ENCODE measurements at places on chromosomes 3 and 15.

GRCh38 chr3:111720681-111721380 lies 125.7 kb upstream of the ZBED2 start:
- no peak for DNase-seq

- no peak for DNase-seq
Observed at GRCh38 chr3:112126511-112126911, 6.5 kb downstream of the GCSAM start.

GRCh38 chr15:41772720-41773331 lies 1.5 kb upstream of the MAPKBP1 start:
- peak; percentile 63 for DNase-seq

DNA sequence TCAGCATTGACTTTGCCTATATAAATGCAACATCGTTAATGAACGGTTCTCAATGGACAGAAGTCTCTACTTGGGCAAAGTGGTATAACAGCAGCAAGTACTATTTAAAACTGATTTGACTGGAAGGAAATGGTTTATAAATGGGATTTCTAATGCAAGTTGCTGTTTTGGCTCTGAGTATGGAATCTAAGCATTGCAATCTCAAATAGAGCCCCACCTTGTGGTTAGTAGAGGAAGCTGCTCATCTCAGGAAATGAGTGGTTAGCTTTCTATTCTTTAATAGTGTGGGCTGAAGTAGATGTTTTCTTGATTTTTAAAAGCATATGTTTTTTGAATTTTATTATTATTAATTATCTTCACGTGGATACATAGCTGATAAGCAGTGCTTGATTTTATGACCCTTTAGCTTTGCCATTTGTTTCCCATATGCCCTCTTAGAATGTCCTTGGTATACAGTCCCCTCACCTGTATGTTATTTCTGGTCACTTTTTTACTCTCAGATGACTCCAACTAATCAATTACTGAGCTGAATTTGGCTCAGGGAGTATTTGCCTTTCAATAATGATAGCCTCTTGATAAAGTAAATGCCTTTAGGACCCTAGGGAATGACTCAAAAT lies 67.1 kb downstream of the OXSM start:
- DNase-seq, result peak; percentile 15

DNA sequence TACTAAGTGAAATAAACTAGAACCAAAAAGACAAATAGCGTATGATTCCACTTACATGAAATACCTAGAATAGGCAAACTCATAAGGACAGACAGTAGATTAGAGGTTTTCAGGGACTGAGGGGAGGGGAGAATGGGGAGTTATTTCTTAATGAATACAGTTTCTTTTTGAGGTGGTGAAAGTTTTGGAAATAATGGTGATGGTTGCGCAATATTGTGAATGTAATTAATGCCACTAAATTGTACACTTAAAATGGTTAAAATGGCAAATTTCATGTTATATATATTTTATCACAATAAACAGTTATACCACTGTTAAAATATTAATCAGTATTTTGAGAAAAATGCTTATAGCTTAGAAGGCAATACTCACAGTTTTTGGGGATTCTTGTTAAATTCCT lies 11.0 kb downstream of the UBE2E1 start:
- no peak for DNase-seq

- DNase-seq, result no peak
Observed at GRCh38 chr3:142224482-142225072, 808 bp downstream of the GK5 start.

GRCh38 chr3:124775877-124776276 lies 45.6 kb downstream of the UMPS start:
- no peak for DNase-seq

- DNase-seq, result no peak
Observed at GRCh38 chr3:37956723-37957538, 33.7 kb upstream of the VILL start.

DNA sequence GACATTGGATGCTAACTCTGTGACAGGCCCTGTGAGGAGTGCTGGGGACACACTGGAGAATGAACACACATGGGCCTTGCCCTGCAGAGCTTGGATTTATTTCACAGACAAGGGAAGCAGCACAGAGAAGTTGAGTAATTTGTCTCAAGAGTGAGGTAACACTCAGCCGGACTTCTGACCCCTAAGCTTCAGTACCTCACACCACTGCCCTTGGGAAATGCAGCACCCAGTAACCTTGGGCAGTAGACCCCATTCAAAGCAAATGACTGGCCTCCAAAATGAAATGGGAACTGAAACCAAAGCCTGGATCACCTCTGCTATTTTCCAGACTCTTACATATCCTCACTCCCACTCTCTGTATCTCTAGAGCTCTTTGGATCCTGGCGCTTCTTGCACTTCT lies 37.3 kb downstream of the RFT1 start:
- DNase-seq, result no peak

DNA sequence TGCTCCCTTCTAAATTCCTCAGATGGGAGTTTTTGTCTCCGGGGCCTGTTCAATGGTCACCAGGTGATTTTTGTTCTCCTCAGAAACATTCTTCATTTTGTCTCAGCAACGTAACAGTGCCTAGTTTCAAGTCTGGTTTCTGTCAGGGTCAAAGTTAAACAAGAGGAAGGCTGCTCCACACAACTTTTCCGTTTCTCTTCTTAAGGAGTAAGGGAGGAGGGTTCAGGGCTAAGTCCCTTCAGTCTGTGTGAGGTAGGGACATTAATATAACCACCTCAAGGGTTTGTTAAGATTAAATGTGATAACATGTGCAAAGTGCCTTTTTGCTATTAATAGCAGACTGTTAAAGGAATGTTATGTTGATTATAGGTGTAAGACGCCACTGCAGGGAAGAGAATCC lies 41.8 kb downstream of the HOMER2 start:
- DNase-seq, result no peak

GRCh38 chr15:59904450-59905135 lies 99.5 kb upstream of the FOXB1 start:
- DNase-seq, result no peak

GRCh38 chr3:56055546-56055945 lies 412.7 kb downstream of the ERC2 start:
- DNase-seq, result no peak

- DNase-seq, result no peak
Observed at GRCh38 chr3:194952841-194953241, 267.2 kb downstream of the FAM43A start.

- no peak for DNase-seq
Observed at GRCh38 chr3:171000281-171000680, 26.2 kb downstream of the SLC2A2 start.

DNA sequence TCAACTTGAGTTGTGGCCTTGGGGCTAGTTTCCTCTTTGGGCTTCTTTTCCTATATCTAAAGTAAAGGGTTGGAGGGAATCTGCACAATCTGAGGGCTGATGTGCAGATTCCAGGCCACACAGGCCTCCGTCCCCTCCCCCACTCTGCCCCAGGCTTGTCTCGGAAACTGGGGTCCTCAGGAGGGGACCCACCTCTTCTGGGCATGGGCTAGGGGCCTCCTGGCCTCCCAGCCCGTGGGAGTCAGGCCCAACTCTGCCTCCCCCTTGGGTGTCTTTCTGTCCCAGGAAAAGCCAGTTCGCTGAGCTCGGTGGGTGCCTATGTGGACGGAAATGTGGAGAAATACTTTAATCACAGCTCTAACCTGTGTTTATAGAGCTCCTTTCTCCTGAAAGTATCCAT lies 4.8 kb downstream of the SMAD6 start:
- no peak for DNase-seq

DNA sequence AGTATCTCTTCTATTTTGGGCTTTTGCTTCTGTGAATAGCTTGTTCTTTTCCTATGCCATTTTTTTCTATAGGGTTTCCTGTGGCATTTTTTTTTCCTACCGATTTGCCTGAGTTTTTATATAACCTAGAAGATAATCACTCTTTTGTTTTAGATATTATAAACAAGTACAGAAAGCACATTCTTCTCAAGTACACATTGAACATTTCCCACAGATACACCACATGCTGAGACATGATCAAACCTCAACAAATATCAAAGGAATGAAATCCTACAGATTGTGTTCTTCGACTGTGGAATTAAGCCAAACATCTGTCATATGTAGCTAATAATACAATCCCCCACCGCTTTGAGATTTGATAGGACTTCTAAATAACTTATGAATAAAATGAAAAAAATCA lies 9.1 kb upstream of the FEM1B start:
- no peak for DNase-seq

DNA sequence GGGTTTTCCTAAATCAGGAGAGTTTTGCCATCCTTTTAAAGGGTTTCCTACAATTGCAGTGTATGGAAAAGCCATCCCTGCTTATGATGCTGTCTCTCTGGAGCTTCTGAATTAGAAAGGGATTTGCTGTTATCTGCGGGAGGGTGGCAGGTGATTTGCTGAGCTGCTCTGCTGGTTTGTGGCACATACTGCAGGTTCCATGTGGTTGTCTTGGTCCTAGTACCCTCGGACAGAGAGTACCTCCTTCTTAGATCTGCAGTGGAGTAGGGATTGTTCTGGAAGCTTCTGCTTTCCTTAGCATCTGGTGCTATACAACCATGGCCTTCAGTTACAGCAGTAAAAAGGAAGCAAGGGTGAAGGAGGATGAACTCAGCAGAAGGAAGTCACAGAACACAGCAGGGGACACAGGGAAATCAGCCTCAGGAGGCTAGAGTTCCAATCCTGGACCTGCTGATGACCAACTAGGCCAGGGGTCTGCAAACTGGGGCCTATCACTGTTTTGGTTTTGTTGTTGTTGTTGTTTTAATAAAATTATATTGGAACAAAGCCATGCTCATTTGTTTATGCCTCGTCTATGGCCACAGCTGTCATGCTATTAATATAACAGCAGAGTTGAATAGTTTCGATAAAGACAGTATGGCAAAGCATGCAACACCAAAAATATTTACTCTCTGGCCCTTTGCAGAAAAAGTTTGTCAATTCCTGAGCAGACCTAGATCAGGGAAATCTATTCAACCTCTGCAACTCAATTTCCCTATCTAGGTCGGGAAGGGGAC lies 39.5 kb downstream of the STARD5 start:
- no peak for DNase-seq

- DNase-seq, result no peak
Observed at GRCh38 chr15:63231706-63232105, 42.3 kb downstream of the RAB8B start.

GRCh38 chr3:21562243-21562642 lies 188.8 kb downstream of the ZNF385D start:
- DNase-seq, result no peak

DNA sequence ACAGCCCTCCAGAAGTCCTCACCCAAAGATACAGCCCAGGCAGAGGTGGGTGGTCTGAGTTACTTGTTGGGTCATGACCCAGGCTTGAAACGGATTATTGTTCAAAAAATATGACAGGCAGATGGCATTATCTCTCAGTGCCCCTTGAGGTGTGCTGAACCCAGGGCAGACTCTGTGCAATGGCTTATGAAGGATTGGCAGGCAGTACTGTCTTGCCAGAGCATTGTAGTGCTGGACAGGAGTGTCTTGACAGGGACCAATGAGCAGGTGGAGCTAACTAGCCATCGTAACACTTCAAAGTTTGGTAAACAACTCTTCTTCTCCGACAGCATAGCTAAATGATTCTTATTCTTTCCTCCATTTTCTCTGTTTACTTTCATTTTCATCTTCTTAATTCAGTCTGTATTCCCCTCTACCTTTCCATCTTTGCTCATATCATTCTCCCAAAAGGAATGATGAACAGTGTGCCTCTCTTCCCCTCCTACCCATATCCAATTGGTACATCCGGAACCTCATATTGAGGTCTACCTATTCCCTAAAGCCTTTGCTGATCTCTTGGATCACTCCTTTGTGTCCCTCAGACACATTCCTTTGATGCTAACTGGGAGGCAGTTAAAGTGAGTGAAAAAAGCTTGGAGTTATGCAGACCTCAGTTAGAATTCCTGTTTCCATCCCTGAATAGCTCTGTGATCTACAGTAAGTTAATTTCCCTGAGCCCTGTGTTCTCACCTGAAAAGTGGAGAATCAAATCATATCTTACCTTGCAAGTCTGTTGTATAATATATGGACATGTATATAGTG lies 2.6 kb upstream of the IL20RB start:
- no peak for DNase-seq

- peak; percentile 34 for DNase-seq
Observed at GRCh38 chr3:10738688-10739372, 77.2 kb upstream of the SLC6A11 start.

DNA sequence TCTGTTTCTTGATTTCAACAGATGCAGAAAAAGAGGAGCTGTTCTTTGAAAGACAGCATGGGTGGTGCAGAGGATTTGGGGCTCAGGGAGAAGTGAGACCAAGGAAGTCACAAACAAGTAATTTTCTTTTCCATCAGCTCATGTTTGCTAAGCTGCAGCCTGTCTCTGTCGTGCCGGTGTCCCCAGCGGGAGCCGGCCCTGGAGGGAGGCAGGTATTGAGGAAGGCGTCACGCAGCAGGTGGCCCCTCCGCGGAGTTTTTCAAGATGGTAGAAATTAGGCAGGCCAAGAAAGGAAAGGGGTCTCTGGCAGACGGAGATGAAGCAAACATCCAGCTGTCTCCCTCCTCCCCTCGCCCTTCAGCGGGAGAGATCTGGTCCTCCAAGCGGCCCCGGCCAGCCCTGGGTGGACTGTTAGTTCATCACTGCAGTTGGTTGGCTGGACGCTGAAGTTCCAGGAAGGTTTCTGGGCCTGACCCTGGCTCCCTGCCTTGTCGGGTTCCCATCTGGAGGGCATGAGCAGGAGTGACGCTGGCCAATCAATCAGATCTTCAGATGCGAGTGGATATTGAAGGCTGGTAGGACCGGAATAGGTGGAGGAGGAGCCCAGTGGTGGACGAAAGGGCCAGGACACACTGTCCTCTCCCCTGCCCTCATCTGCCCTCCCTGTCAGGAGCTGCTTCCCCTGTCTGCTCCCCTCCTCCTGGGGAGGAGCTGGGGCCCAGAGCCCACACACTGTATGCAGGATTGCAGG lies 27.7 kb upstream of the MUC4 start:
- no peak for DNase-seq

- no peak for DNase-seq
Observed at GRCh38 chr3:18097989-18098388, 327.1 kb downstream of the SATB1 start.

DNA sequence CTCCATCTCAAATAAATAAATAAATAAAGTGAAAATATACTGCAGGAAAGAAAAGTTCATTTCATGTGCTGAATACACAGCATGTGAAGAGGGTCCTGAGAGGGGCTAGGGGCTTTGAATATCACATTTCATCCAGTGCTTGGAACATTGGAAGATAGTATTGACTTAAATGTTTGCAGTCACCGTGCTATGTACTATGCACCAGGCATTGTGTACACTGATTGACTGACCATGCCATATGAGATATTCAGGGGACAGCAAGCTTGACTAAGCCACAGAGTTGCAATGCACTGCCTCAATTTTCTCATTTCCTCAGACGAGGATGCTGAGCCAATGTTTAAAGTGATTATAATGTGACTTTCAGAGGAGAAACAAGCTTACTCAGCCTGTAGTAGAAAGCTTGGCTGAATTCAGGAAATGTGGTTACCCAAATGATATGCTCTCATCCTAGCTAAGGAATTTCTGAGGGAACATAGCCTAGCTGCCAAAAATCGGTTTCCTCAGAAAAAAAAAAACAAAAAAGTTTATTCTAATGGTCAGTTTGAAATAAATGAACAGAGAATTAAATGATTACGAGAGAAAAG lies 557.9 kb downstream of the FGF12 start:
- no peak for DNase-seq

GRCh38 chr15:39657181-39657580 lies 76.3 kb downstream of the THBS1 start:
- no peak for DNase-seq

GRCh38 chr15:34070003-34070402 lies 31.0 kb upstream of the AVEN start:
- no peak for DNase-seq

- no peak for DNase-seq
Observed at GRCh38 chr3:133996996-133997395, 32.7 kb downstream of the SLCO2A1 start.
